ENCODE measurements at places on chromosomes 2 and 18.

DNA sequence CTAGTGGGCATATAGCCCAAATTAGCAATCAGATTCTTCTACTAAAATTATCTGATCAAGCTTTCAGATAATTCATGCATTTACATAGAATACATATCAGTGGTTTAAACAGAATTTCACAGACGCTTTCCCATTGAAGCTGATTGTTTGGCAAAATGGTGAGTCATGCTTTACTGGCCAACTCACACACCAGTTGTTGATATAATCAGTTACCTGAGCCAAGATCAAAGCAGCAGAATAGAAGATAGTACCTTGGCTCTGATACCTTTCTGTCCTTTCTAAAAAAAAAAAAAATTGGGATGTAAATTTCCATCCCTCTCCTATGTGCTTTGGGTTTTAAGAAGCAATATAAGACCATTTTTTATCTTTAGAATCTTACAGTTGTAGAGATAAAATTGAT is 178.0 kb downstream of the MCFD2 start:
- no peak for DNase-seq

- no peak for DNase-seq
These were observed 392.4 kb downstream of the TXNL1 start for GRCh38 chr18:56245866-56246580.

DNA sequence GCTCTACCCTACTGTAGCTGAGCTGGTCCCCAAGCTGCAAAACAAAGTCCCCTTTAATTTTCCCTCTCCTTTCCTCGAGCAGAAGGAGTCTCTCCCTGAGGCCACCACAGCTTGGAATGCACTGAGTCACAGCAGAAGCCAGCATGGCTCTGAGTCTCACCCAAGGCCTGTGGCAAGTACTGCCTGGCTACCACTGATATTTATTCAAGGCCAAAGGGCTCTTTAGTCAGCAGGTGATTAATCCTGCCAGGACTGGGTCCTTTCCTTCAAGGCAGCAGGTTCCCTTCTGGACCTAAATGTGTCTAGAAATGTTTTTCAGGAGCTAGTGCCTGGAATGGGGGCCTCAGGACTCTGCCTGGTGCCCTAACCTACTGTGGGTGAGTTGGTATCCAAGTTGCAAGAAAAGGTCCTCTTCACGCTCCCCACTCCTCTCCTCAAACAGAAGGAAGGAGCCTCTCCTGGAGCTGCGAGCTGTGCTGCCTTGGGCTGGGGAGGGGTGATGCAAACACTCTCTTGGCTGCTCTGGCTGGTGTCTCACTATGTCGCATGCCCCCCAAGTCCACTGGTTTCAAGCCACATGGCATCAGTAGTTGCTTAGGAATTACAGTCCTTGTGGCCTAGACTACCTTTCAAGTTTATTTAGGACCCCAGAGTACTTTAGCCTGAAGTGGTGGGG is 53.4 kb downstream of the CD28 start:
- no peak for DNase-seq

- no peak for DNase-seq
These were observed 105.9 kb upstream of the RMDN2 start for GRCh38 chr2:37819186-37819585.

GRCh38 chr18:8548186-8548585 is 61.1 kb upstream of the RAB12 start:
- no peak for DNase-seq

GRCh38 chr2:190972213-190972612 is 41.8 kb downstream of the STAT1 start:
- no peak for DNase-seq

GRCh38 chr2:1742681-1743395 is 1.5 kb downstream of the PXDN start:
- DNase-seq, result peak; percentile 26

DNA sequence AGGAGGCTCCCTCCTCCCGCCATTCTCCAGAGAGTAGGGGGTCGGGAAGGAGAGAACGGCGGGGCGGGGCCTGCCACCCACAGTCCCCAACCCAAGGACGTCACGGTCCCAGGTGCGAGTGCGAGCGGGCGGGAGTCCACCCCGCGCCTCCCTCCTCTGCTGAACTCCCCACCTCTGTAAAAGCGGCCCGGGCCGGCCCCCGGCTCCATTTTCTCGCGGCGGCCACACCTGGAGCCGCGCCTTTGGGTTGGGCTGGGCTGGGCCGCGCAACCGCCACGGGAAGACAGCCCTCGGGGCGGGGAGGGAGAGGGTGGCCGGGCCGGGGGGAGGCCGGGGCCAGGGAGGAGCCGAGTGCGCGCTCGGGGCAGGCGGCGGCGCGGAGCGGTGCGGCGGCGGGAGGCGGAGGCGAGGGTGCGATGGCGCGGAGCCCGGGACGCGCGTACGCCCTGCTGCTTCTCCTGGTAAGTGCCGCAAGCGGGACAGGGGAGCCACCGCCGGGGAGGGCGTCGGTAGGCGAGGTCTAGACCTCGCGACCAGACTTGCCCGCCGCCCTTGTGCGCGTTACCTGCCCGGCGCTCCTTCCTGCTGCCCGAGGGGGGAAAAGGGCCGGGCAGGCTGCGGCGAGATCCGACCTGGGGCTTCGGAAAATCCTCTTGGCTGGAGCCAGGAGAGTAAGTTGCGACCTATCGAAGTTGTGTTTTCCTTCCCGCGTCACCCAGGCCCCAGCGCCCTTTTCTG is at the start of gene DSG2:
TSS of gene DSG2 (plus strand) at position 342 of the 738 bp plus-strand sequence. CDS start at position 417, 75 bp downstream.
- no peak for DNase-seq

DNA sequence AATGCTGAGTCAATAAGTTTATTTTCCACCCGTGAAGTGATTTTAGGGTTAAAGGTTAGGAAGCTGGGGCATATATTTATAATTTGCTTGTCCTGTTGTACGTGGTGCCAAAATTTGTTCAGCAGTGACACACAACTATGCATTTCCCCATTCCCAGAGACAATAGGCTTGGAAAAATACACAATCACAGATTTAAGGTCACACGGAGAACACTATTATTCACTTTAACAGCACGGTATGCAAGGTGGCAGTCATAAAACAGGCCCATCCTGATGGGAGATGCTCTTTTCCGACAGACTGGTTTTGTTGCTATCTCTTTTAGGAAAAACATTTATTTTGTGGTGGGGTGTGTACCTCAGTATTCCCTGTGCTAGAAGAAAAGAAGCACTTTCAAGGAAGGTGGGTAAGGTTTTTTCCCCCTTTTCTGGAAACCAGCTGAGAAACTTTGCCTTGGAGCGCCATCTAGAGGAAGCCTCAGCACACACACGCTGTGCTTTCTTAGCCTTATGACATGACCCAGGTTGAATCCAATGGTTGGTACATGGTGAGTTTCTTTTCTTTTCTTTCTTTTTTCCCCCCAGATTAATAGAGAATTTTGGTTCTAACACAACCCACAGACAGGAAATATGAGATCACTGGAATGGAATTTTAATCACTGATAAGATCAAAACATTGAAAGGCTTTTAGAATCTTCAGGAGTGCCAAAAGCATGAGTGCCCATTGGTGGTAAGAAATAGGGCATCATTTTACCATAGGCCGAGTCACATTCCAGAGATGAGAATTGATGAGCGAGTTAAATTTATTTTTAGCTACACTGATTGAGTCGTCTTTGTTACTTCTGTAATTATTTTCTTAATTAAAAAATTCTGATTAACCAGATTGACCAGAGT is 332.1 kb downstream of the AGPS start:
- peak; percentile 80 for DNase-seq

- peak; percentile 7 for DNase-seq
These were observed 1077.3 kb upstream of the TMEFF2 start for GRCh38 chr2:193272011-193272410.
